Glomerular endothelial cell (primary cell): ENCODE measurements at places on chromosomes 5 and 9.

GRCh38 chr5:54608423-54609085, 91.0 kb downstream of the SNX18 start:
- DNase-seq: no peak

DNA sequence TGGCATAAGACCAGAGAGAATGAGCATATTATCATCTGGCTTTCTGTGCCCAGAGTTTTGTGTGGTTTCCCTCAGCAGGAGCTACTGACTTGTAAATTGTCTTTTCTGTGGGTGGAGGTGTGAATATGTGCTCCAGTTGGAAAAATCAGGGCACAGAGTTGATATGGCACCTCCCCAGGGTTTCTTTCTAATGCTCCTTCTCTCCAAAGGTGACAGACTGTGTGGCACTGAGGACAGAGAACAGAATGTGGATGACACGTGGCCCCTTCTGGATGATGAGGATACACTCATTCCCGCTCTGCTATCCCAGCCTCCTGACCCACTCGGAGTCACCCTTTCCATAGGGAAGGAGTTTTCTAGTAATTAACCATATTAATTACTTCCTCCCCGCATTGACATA, 221.0 kb downstream of the ICE1 start:
- no peak for DNase-seq

DNA sequence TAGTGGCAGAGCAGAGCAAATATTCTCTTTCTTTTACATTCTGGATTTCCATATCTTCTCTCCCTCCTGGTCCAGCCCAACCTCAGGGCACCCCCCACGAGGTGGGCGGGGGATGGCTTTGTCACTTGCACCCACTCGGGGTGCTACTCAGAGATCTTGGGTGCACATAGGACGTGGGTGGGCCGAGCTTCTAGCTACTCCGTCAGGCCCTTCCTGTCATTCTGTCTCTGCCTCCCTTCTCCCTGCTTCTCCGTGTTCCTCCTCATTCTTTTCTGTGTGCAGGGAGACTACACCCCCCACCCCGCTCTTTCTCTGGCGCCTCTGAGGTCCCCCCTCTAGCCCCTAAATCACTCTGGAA, 19.5 kb downstream of the PCDHGC5 start:
- no peak for DNase-seq

GRCh38 chr5:140764177-140764973, 21.6 kb upstream of the PCDHA1 start:
- DNase-seq: no peak

- no peak for DNase-seq
Observed at GRCh38 chr9:124673063-124673462, 98.0 kb downstream of the NR6A1 start.

- DNase-seq: peak; percentile 1
Observed at GRCh38 chr5:164422400-164422799, 917.0 kb downstream of the MAT2B start.

- no peak for DNase-seq
Observed at GRCh38 chr5:3456121-3456681, 139.4 kb upstream of the IRX1 start.

GRCh38 chr9:27377147-27377807, 80.3 kb upstream of the EQTN start:
- DNase-seq: no peak

- no peak for DNase-seq
Observed at GRCh38 chr5:1659100-1659981, 135.6 kb upstream of the LPCAT1 start.

DNA sequence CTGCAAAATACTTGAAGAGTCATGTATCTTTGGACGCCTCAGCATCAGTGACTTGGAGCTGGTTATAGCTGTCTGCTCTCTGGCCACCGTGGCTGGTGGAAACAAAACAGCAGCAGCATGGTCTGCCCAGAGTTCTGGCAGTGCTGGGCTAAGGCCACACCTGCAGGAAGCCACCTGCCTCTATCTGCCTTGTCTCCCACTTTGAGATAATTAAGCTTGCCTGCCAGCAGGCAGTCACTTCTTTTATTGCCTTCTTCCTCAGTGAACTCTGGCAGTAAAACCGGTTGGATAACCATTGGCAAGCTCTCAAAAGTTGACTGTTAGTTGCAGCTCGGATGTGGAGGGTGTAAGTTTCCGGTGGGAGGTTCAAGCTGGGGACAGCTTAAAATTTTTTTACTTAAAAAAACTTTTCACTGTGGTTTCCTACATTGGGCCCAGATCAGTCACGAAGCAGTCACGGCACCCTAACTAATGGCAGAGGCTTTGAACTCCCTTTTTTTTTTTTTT, 4.9 kb downstream of the SMIM3 start:
- DNase-seq: no peak
